ENCODE measurements at places on chromosomes 3 and 15. TPM values are rescaled to one million over a fixed set of nuclear protein-coding genes. Genes with fewer than 3 reads are reported as not detected.

DNA sequence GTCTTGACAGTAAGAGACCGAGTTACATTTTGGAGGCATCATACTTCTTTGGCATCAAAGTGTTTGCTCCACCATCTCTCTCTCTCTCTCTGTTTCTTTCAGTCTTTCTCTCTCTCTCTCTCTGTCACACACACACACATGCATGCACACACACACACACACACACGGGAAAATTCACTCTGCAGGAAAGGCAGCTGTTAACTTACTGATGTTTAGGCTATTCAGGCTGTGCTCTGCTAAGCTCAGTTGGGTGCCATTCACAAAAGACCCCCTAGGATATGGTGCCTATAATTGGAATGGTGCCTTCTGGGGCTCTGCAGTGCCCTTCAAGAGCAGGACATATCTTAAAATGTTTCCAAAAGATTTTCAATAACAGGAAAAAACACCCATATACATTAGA lies 78.2 kb downstream of the KCNH8 start:
- H3K27me3 ChIP-seq, result no peaks in the 10 kb centered on the region
- H3K36me3 ChIP-seq, result no peaks in the 10 kb centered on the region
- no peak for DNase-seq
- H3K27ac ChIP-seq, result no peak overlapping the region

DNA sequence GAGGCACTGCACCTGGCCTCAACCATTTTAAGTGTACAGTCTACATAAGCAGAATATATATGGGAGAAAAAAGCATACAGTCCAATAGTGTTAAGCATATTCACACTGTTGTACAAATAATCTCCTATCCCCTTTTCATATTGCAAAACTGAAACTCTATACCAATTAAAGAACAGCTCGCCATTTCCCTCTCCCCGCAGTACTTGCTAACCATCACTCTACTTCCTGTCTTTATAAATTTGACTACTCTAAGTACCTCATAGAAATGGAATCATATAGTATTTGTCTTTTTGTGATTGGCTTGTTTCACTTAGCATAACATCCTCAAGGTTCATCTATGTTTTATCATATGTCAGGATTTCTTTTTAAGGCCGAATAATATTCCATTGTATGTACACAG lies 21.6 kb upstream of the TASOR start:
- peaks cover 4% of the 10 kb centered on the region for H3K4me1 ChIP-seq
- no peak for DNase-seq
- no peak overlapping the region for H3K27ac ChIP-seq
- H3K36me3 ChIP-seq, result no peaks in the 10 kb centered on the region

DNA sequence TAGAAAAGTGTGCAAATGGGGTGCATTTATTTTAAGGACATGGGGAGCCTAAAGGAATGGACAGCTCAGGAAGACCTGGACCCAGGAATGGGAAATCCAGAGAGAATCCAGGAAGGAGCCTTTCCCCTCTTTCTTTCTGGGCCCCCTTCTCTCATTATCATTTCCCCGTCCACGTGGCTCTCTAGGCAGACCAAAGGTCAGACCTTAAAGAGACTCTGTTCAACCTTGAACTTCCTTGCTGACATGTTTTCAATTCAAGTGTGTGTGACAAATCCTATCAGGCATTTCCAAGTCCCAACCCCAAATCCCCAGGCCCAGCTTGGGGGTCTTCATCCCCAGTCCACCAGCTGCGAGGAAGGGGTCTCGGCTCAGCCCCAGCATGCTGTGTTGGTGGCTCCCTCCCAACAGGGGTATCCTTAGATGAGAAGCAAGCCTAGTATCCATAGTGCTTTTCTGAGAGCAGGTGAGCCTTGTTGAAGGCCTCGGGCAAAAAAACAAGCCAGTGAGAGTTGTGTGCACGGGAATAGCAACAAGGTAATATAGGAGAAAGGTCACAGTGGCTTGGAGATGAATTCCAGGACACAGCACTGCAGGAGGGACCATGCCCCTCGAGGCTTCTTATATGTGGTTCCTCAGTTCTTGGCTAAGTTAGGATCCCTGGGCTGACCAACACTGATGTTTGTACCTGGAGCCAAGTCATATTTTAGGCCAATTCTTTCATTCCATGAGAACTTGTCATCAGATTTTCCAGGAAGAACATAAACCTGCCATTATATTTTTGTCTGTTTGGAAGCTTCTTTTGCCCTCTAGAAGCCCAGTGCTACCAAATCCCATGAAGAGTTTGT lies 130.0 kb downstream of the ASB7 start:
- H3K27ac ChIP-seq, result peak overlapping the region; percentile 94
- H3K27me3 ChIP-seq, result no peaks in the 10 kb centered on the region
- no peak overlapping the region for H3K4me3 ChIP-seq
- no peak for DNase-seq

GRCh38 chr15:64023220-64023619 lies 23.1 kb downstream of the DAPK2 start:
- no peaks in the 10 kb centered on the region for H3K36me3 ChIP-seq
- no peak overlapping the region for H3K4me3 ChIP-seq
- H3K4me1 ChIP-seq, result no peaks in the 10 kb centered on the region

The CD86 gene
- not detected for total RNA-seq

Measured in Caco-2 (cell line).